ENCODE measurements at places on chromosomes 16 and 17.

- no peak for DNase-seq
These were observed 400.5 kb upstream of the CDH11 start for GRCh38 chr16:65522412-65522811.

GRCh38 chr16:842061-842476, 41.5 kb upstream of the GNG13 start:
- DNase-seq = no peak

DNA sequence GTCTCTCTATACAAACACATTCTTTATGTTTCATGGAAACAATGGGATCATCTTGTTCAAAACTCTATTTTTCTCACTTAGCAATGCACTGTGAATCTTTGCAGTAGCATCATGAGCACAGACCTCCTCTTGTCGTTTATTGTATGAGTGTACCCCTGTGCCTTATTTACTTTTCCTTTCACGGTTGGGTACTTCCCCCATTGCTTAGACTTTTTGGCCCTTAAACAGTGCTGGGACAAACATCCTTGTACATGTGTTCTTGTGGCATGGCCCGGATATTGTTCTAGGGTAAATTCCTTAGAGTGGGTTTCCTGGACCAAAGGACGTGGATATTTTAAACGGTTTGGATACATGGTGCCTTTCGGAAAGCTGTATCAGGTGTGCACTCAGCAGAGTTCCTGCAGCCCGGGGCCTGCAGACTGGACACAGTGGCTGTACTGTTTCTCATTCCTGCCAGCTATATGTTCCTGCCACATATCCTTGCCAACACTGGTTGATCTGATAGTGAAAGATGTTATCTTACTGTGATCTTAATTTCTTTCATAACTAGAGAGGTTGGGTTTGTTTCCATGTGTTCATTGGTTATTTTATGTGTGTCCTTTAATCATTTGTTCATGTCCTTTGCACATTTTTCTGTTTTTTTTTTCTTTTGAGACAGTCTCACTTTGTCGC, 111.1 kb downstream of the OR1D5 start:
- DNase-seq = no peak

DNA sequence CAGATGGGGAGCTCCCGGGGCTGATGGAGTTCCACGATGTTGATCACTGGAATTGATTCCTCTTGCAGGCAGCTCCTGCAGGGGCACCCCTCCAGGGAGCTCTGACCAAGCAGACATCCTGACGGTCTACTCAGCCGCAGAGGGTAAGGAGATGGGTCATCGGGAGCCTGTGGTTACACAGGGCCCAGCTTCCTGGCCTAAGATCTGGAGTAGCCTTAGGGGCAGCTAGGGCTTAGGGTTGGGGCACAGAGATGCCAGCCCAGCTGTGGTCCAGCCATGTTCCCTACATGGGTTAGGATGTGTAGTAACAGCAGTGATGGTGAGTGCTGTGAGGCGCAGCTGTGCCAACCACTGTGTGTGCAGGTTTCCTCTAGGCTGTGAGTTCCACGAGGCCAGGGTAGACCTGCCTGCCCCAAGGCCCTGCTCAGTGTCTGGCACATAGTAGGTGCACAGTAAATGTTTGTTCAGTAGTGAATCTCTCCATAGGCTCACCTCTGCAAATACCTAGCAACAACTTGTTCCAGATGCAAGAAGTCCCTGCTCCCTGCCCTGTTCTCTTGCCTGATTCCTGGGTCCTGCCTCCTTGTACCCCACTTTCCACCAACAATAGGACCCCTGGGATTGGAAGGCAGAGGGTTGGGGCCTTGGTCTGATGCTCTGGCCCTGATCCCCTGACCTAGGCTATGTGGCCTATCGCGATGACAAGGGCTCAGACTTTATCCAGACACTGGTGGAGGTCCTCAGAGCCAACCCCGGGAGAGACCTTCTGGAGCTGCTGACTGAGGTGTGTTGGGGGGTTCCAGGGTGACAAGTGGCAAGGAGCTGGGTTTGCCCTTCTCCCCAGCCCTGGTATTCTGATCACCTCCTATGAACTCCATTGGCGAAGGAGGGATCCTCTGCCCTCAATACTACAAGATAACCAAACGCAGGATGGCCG, 13.7 kb downstream of the ZNF213 start:
- no peak for DNase-seq

- peak; percentile 66 for DNase-seq
These were observed 4.7 kb downstream of the NOD2 start for GRCh38 chr16:50697881-50698767.

GRCh38 chr17:38352245-38353085, 821 bp downstream of the SOCS7 start:
- peak; percentile 15 for DNase-seq

DNA sequence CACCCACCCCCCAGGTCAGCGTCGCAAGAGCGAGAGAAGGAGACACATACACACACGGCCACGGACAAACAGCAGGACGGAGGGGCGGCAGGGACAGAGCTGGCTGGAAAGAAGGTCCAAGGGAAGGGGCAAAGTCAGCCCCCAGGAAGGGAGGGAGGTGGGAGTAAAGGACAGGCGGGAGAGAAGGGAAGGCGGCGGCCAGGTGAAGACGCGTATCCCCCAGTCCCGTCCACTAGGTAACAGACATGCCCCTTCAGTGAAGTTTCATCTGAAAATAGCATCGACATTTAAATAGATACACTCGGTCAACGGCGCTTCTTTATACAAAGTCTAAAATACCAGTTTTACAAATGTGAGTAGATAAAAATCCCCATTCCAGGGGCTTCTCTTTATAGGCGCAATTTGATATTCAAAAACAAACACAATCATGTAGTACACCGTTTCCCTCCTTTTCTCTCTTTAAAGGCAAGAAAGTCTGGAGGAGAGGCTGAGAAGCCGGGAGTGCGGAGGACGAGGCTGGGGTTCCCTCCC, 4.5 kb downstream of the CBX8 start:
- no peak for DNase-seq

GRCh38 chr17:78272181-78272913, 40.9 kb downstream of the TMEM235 start:
- peak; percentile 56 for DNase-seq

- no peak for DNase-seq
These were observed 25.6 kb upstream of the MRPS23 start for GRCh38 chr17:57875290-57876022.

DNA sequence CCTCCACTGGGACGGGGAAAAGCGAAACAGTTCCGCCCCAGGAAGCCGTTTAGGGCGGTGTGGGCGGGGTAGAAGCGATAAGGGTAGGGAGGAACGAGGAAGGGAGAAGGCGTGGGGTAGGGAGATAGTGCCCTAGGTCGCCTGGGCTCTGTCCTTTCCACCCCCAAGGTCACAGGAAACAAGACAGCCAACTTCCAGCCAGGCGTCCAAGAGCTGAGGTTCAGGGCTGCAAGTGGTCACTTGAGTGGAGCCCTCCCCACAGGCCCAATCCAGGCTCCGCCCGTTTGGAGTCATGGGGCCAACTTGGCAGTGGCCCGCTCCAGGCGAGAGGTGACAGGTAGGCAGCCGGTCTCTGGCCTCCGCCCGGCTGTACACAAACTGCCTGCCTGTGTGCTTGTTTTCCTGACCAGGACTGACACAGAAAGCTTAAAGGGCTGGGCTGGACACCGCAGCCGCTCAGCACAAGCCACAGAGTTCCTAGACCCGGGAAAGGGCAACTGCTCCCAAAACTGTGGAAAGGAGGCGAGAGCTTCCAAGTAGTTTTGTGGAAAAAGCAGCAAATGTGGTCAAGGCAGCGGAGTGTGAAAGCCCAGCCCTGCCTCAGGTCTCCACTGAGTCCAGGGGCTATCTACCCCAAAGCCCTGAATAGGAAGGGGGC, at the start of gene RILP:
Gene RILP, minus strand, starts transcription at position 23 of the 658 bp plus-strand sequence. CDS start 62 bp downstream, outside the sequence.
- DNase-seq = peak; percentile 55

DNA sequence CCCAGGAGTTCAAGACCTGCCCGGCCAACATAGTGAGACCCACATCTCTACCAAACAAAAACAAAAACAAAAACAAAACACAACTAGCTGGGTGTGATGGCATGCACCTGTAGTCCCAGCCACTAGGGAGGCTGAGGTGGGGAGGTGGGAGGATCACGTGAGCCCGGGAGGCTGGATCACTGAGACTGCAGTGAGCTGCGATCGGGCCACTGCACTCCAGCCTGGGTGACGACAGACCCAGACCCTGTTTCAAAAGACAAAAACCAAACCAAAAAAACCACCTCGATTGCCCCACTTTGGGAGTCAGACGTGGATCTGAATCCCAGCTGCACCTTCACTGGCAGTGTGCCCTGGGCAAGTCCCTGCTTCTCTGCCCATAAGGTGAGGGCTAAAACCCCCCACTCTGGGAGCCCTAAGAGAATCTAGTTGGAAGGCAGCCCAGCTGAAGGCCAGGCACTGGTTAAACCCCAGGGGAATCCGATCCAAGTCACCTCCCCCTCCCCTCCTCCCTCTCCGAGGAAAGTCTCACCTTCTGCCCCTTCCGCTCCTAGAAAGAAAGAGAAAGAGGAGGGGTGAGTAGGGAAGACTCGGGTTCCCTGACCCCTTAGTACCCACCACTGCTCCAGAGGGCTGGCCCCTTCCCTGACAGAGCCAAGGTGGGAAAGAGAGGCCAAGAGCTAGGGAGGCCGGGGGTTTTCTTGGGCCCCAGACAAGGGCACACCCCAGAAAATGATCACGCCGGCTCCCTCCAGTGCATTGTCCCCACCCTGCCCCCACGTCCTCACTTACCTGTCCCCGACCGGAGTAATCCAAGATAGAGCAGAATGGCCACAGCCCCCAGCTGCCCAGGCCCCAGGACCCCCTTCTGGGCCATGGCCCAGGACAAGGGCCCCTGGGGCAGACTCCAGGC, 647 bp downstream of the PRSS8 start:
- no peak for DNase-seq

- DNase-seq = no peak
These were observed 4.2 kb downstream of the PSKH1 start for GRCh38 chr16:67897231-67897630.

DNA sequence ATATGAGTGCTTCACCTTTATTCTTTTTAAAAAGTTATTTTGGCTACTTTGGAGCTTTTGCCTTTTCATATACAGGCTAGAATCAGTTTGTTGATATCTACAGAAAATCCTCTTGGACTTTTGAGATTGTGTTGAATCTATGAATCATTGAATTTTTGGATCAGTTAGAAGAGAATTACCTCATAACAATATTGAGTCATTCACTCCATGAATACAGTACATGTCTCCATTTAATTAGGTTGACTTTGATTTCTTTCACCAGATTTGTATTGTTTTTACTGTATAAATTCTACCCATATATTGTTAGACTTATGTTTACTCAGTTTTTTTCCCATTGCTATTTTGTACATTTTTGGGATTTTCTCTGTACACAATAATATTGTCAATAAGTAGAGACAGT, 54.4 kb downstream of the TAOK1 start:
- DNase-seq = no peak

DNA sequence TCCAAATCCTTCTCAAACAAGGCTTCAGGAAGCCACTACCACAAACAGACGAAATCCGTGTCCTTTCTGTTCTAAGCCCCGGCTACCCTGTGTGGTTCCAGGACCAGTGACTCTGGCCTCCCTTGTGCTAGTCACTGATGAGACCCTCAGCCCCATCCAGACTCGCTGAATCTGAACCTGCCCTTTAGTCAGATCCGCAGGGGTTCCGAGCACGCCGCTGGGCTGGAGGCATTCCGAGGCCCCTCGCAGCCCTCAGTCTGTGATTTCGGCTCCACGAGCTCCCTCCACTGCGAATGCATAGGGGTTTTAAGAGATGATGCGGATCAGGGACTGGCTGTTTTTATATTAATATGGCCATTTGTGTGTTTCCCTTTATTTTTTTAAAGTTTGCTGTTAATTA, 292.7 kb downstream of the IRF8 start:
- DNase-seq = no peak

DNA sequence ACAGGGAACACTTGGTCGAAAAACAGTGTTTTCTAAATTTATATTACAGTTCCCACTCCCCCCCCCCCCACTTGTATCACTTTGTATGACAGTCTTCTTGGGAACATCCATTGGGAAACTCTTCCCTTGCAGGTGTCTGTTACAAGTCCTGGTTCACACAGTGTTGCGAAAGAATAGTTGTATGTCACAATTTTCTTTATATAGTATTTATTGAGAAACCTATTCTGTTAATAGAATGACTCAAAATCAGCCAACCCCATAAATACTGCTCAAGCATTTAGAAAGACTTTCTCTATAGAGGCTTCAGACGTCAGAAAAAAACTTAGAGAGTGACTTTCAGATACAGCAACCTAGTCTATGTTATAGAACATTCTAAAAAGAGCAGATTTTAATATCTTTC, 414.4 kb downstream of the WWOX start:
- DNase-seq = no peak

DNA sequence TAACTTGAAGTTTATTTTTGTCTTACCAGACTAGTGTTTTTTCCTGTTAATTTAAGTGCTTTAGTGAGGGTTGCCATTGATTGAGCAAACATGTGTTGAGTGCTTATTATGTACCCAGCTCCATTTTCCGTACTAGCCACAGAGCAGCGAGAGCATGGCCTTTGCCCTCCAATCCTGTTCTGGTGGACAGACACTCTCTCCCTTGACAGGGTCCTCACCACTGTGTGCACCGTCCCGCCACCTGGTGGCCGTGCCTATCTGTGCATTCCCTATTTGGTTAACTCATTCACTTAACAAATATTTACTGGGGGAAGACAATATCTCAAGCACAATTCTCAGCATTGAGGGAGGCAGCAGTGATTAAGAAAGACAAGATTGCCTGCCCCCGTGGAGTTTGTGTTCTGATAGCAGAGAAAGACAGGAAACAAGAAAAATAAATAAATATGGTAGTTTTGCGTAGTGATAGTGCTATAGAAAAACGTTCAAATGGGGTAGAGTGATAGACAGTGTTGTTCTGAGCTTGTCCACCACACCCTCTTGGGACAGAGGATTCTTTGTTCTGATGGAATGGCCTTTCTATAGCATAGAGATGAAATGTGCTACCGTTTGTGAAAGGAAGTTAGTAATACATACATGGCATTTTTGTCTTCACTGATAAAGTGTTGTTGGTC, 13.0 kb downstream of the CDH13 start:
- peak; percentile 38 for DNase-seq

DNA sequence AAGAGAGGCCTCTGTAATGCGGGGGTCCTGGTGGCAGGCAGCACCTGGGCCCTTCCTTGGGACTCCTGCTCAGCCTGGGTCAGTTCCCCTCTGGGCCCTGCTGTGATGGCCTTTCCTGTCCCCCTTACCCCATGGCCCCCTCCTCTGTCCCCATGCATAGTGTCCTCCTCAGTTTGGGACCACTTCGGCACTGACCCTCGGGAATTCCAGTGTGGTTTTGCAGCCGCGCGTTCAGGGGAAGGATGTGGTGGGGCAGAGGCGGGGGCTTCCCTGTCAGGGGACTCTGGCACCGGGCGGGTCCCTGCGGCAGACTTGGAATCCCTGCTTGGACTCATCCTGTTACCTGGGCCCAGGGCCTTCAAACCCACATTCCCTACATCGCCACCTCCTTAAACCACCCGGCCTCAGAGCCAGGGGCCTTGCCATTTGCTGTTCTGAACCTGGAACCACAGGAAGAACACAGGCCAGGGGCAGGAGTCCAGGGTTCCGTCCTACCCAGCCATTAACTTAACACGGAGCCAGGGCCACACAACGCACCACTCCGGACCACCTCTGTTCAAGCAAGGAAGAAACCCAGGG, 31.4 kb upstream of the EIF1 start:
- DNase-seq = no peak

DNA sequence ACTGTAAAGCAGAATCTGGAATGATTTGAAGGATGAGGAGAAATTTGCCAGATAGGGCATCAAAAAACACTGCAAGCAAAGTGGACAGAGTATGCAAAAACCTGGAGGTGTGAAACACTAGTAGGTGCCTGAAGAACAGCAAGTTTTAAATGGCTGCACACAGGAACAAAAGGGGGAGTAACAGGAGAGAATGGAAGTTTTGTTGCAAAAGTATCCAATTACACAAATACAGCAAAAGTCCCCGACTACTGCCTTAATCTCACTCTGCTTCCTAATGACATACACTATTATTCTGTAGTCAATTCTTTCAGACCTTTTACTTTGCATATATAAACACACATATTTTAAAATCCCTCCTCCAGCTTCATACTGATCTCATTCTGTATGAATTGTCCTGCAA, 1.5 kb downstream of the HEATR6 start:
- DNase-seq = no peak

All from activated CD4-positive, alpha-beta T cell treated with anti-CD3 and anti-CD28 coated beads for 4 hours (primary cell).